ENCODE measurements at places on chromosomes 3 and 15.

DNA sequence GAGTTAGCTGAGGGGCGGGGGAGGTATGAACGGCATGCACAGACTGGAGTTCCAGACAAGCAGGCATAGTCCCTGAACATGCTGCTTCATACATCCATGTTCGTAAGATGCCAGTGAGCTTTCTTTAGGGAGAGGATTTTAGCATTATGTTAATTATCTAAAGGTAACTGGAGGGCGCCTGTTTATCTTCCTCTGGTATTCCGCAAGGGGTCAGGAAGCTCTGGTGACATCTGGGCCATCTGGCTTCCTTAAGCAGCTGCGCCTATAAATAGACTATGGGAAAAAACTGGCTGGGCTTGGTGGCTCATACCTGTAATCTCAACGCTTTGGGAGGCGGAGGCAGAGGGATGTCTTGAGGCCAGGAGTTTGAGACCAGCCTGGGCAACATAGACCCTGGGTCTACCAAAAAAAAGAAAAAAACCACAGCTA is 1.5 kb upstream of the FBXO22 start:
- peak; percentile 23 for DNase-seq

GRCh38 chr3:161600173-161600572 is 103.6 kb downstream of the OTOL1 start:
- DNase-seq, result peak; percentile 92

DNA sequence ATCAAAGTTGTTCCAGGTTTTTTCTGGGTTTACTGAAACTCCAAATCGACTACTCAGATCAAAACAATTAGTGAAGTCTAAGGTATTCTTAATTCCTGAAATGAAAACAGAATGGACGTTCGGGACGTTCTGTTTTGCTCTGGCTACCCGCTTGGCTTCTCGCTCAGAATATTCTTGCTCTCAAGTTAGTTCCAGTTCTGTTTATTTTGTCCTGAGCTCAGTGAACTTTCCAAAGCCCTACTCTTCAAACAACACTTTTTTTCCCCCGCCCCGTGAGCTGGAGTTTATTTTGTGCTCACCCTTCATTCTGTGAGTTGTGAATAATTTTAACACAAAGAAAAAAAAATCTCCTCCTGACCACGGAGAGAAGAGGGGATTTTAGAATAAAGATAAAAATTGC is 72.6 kb downstream of the SAMMSON start:
- no peak for DNase-seq

DNA sequence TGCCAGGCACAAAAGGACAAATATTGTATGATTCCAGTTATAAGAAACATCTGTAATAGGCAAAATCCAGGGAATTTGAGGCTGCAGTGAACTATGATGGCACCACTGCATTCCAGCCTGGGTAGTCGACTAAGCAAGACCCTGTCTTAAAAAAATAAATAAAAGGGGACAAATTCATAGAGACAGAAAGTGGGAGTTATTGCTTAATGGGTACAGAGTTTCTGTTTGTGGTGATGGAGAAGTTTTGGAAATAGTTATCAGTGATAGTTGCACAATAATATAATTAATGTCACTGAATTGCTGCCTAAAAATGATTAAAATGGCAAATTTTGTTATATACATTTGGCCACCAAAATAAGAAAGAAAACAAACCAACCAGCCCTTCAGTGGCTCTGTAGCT is 27.6 kb upstream of the CNBP start:
- no peak for DNase-seq

Data from DMS53 (cell line).